PC-3 (cell line): ENCODE measurements at places on chromosomes 1 and 21. TPM values are rescaled to one million over a fixed set of nuclear protein-coding genes. Genes with fewer than 3 reads are reported as not detected.
A peak's percentile ranks its signal among the peaks of the same experiment; 100 is the strongest.

GRCh38 chr1:204102029-204102611 is 29.2 kb downstream of the SOX13 start:
- no peak for DNase-seq
- H3K27ac ChIP-seq = peak overlapping the region; percentile 97
- H3K36me3 ChIP-seq = no peaks in the 10 kb centered on the region
- H3K4me3 ChIP-seq = no peak overlapping the region
- peaks cover 59% of the 10 kb centered on the region for H3K4me1 ChIP-seq

GRCh38 chr1:231665726-231666125 is 39.1 kb downstream of the DISC1 start:
- no peak overlapping the region for H3K27ac ChIP-seq
- DNase-seq = no peak
- H3K27me3 ChIP-seq = no peaks in the 10 kb centered on the region
- H3K36me3 ChIP-seq = no peaks in the 10 kb centered on the region
- no peaks in the 10 kb centered on the region for H3K4me1 ChIP-seq
- no peak overlapping the region for H3K4me3 ChIP-seq

DNA sequence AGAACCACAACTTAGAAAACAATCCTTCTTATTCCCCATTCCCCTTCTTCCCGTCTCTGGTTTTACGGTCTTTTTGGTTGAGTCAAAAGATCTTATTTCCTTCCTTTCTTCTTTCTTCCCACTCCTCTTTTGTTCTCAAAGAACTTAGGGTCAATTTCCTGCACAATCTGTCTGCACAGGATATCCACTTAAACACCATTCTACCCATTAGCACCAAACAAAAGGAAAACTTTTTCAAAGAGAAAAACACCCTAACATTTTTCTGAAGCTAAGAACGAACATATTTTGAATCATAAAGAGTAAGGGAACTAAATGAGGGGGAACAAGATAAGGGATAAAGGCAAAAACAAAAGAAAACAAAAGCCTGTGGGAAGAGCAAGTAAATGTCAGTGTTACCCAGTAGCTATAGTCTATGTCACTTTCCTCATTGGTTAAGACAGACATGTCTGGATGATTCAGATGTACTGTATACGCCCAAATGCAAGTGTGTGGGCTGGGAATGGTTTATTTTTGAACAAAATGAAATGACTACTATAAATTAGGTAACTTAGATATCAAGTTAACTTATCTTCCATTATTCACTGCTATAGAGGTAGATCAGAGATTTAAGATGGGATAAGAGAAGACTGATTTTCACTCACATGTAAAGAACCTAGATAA is 59.9 kb downstream of the TOR3A start:
- H3K27ac ChIP-seq = peak overlapping the region; percentile 97
- no peaks in the 10 kb centered on the region for H3K27me3 ChIP-seq
- H3K36me3 ChIP-seq = no peaks in the 10 kb centered on the region
- peak; percentile 56 for DNase-seq
- peak overlapping the region; percentile 79 for H3K4me3 ChIP-seq

DNA sequence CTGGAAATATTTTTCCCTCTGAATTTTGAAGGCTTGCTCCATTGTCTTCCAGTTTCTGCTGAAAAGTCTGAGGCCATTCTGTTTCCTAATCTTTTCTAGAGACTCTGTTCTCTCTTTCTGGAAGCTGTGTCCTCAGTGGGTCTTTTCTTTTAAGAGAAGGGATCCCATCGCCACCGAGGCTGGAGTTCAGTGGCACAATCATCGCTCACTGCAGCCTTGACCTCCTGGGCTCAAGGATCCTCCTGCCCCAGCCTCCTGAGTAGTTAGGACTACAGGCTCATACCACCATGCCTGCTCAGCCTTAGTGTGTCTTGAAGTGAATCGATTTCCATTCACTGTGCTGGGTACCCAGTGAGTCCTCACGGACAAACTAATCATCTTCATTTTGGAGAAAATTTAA is 9.6 kb upstream of the LRP8 start:
- no peaks in the 10 kb centered on the region for H3K4me1 ChIP-seq
- H3K27ac ChIP-seq = no peak overlapping the region
- H3K27me3 ChIP-seq = no peaks in the 10 kb centered on the region
- no peak overlapping the region for H3K4me3 ChIP-seq

DNA sequence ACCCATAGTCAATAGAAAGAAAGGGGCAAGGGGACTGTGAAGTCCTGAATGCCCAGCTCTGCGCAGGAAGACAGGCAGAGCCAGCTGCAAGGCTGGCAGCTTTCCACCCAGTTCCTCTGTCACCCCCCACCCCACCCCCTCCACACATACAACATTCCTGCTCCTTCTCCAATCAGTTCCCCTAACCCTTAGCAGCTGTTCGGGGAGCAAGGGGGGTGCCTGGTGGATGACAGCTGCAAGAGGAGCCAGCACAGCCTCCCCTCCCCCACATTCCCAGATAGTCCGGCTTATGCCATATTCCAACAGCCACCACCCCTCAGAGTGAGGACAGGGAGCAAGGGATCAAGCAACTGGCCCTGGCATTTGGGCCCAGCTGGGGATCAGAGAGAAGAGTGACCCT is 9.7 kb downstream of the ARHGEF2 start:
- no peak for DNase-seq
- no peak overlapping the region for H3K4me3 ChIP-seq
- H3K4me1 ChIP-seq = peaks cover 12% of the 10 kb centered on the region; the same call in 1 of the 2 replicates
- no peaks in the 10 kb centered on the region for H3K27me3 ChIP-seq
- H3K27ac ChIP-seq = no peak overlapping the region

DNA sequence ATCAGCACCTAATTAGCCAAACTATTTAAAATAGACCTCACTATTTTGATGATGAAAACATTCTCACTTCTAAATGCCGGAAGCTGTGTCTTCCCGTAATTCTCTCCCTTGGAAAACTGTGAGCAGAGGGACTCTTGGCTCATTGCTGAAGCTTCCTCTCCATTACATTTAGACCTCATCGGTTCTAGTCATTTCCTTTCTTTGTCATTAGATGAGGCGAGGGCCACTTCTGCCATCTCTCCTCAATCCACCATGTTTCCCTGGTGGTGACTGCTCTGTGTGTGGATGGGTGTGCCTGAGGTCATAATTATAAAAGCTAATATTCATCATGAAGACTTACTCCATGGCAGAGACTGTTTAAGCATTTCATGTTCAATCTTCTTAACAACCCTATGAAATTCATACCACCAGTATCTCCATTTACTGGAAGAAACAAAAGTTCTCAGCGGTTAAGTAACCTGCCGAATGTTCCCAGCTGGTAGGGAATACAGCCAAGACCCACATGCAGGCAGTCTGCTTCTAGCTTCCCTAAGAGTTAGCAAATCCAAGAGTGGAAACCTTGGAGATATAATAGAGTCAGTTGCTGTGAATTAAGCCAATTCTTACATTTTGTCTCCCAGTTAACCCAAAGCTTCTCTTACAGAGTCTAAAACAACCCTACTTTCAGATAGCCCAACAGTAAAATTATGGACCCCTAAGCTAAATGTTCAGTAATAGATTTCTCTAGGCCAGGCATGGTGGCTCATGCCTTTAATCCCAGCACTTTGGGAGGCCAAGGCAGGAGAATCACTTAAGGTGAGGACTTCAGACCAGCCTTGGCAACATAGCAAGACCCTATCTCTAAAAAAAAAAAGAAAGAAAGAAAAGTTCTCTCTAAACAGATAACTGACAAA is 156.2 kb downstream of the ZBTB18 start:
- no peak overlapping the region for H3K4me3 ChIP-seq
- H3K27ac ChIP-seq = no peak overlapping the region
- H3K36me3 ChIP-seq = no peaks in the 10 kb centered on the region
- no peaks in the 10 kb centered on the region for H3K27me3 ChIP-seq
- no peak for DNase-seq

- H3K36me3 ChIP-seq = no peaks in the 10 kb centered on the region
- H3K27me3 ChIP-seq = peaks cover 46% of the 10 kb centered on the region
- H3K4me3 ChIP-seq = no peak overlapping the region
- peak; percentile 47 for DNase-seq
- H3K27ac ChIP-seq = no peak overlapping the region
Observed at GRCh38 chr1:171911506-171911905, 70.2 kb downstream of the DNM3 start.

DNA sequence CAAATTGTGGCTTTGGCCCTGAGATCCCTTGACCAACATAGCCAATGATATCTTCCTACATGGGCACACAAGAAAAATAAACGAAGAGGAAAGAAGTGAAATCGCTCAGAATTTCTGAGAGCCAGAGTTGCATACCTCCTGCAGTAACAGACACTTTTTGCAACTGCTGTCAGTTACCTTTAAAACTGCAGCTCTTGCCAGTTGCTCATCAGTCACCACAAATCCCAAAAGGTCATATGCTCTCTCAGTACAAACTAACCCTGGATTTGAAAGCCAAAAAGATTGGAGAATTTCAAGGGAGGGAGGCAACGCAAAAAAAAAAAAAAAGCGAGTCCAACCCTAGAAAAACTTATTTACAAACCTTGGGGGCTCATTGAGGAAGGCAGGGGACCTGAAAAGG is 47.2 kb upstream of the DNAH14 start:
- H3K27ac ChIP-seq = no peak overlapping the region
- no peak overlapping the region for H3K4me3 ChIP-seq
- no peak for DNase-seq
- H3K27me3 ChIP-seq = peaks cover 11% of the 10 kb centered on the region; the same call in 1 of the 2 replicates
- H3K36me3 ChIP-seq = no peaks in the 10 kb centered on the region

The SH2D2A gene
- 6.9 and 7.8 TPM in 2 replicates for total RNA-seq

The NCF2 gene
- total RNA-seq = 26.1 and 31.3 TPM in 2 replicates

The CYP4A11 gene
- total RNA-seq = not detected in 2 replicates

The PTP4A2 gene
- total RNA-seq = 335 and 340 TPM in 2 replicates

The TSPEAR gene
- 2.1 and 3.2 TPM in 2 replicates for total RNA-seq
